ENCODE measurements at places on chromosomes 7 and 10.

GRCh38 chr7:881441-882234 is 5.3 kb downstream of the GET4 start:
- peaks cover 14% of the 10 kb centered on the region for H3K36me3 ChIP-seq
- no peak overlapping the region for H3K4me3 ChIP-seq
- peaks cover 19% of the 10 kb centered on the region for H3K4me1 ChIP-seq
- DNase-seq: no peak
- no peaks in the 10 kb centered on the region for H3K27me3 ChIP-seq
- H3K27ac ChIP-seq: no peak overlapping the region

DNA sequence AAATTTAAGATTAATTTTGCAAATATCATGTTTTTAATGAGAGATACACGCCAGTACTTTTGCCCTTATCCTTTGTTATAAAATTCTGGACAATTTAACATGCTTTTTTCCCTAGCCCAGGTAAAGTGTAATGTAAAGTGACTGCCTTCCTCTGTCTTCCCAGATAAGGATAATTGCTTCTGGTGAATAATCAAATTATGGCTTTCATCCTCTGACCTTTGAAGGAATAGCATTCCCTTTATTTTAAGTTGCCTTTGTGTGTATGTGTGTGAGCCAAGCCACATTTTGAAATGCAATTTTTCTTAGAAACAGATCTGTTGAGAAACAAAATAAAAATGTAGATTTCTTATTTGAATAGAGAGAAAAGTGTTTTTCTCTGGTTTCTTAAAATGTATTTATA is 107.5 kb downstream of the ADAM22 start:
- no peak overlapping the region for H3K27ac ChIP-seq
- H3K36me3 ChIP-seq: no peaks in the 10 kb centered on the region
- H3K4me3 ChIP-seq: no peak overlapping the region

- H3K4me1 ChIP-seq: no peaks in the 10 kb centered on the region
- H3K27ac ChIP-seq: no peak overlapping the region
- H3K27me3 ChIP-seq: no peaks in the 10 kb centered on the region
- no peaks in the 10 kb centered on the region for H3K36me3 ChIP-seq
Observed at GRCh38 chr7:144622745-144623144, 213.1 kb downstream of the TPK1 start.

DNA sequence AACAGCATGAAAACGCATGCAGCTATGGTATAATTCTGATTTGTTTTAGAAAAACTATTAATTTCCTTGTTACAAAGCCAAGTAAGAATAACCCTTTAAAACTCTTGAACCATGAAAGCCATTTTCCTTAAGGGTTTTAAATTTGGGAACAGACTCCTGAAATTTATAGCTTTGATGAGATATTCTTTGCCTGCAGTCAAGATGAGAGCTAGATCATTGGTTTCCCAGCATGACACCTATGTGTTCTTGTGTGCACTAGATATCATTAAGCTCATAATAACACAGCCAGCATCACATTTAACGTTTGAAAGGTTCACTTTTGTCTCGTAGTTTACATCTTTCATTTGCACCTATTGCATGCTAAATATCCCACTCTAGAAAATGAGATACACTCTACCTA is 202.2 kb downstream of the PHF14 start:
- H3K27ac ChIP-seq: no peak overlapping the region
- H3K27me3 ChIP-seq: no peaks in the 10 kb centered on the region
- DNase-seq: no peak
- H3K36me3 ChIP-seq: no peaks in the 10 kb centered on the region
